ENCODE measurements at places on chromosomes 2 and 18.

GRCh38 chr2:32852856-32853255 lies 93.9 kb upstream of the LTBP1 start:
- DNase-seq = no peak

DNA sequence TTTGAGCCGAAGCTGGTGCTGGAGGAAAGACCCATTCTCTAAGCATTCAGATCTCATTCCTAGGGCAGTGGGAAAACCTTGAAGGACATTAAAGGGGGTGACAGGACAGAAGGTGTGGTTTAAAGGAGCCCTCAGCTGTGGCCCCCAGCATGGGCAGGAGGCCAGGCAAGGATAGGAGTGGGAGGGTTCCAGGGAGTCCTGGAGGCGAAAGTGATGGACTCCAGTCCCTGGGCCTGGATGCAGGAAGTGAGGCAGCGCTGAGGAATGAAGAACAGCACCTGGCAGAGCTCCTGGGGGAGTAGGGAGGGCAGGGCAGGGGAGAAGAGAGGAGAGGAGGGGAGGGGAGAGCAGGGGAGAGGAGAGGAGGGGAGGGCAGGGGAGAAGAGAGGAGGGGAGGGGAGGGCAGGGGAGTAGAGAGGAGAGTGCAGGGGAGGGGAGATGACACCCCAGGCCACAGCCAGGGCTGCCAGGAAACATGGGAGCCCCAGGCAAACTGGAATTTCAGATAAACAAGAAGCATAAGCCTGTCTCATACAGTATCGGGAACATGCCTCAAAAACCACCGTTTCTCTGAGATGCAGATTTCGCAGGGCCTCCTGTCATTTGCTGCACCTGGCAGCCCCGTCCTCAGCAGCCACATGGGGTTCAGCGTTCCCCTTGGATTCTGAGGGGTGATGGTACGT lies 5.7 kb downstream of the RAMP1 start:
- no peak for DNase-seq

GRCh38 chr2:85049236-85049635 lies 78.3 kb downstream of the KCMF1 start:
- no peak for DNase-seq

GRCh38 chr2:100137318-100137717 lies 5.1 kb downstream of the AFF3 start:
- DNase-seq = no peak

DNA sequence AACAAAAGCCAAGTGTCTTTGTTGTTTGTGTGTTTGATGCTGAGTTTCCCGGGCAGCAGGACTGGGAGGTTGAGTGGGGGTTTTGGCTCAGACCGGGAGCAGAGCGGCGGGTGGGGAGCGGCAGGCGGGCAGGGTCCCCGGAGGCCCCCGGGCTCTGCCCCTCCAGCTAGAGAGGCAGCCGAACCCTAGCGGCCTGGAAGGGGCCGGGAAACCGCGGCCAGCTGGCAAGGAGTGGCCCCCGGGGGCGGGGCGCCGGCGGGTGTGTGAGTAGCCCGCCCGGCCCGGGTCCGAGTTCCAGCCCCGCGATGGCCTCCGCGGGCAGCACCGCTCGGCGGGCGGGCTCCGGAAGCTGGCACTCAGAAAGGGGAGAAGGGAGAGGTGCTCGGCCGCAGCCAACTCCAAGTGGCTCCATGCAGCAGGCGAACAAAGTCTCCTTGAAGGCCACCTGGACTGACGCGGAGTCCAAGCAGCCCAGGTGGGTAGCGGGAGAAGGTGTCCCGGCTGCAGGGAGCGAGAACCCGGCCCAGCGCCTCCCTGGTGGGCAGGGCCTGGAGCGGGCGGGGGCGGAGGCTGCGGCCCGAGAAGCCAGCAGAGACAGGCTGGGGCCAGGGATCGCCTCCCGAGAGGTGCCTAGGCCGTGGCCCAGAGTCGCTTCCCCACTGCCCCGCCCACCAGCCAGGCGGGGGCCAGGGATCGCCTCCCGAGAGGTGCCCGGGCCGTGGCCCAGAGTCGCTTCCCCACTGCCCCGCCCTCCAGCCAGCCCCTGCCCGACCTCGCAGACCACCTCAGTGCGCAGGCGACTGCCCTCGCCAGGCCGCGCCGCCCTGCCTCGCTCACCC lies at the start of gene ANKRD53:
TSS of gene ANKRD53 (plus strand) at position 290 of the 839 bp plus-strand sequence. CDS start at position 306, 16 bp downstream.
- no peak for DNase-seq

GRCh38 chr2:121513597-121514333 lies 16.9 kb upstream of the RNU4ATAC start:
- no peak for DNase-seq

- DNase-seq = no peak
Measured at GRCh38 chr2:78115291-78115690, 593.1 kb upstream of the LRRTM4 start.

GRCh38 chr18:12255626-12256026 lies 1.5 kb downstream of the CIDEA start:
- no peak for DNase-seq

DNA sequence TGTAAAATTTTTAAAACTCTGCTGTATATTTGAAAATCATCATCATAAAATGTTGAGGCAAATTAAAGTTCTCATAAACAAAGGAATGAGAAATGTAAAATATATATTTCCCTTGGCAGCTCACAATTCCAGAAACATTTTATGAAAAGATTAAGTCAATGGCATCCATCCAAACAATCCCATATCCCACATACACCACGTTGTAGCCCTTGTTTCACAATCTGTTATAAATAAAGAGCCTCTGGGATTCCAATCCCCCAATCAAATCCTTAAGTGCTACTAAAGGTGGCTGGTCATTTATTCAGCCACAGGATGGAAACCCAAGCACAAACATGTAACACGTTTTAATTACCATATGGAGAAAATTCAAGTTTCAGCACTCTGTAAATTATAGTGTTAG lies 51.7 kb downstream of the GFPT1 start:
- DNase-seq = no peak

- no peak for DNase-seq
Measured at GRCh38 chr2:20232837-20233207, 7.9 kb upstream of the SDC1 start.

DNA sequence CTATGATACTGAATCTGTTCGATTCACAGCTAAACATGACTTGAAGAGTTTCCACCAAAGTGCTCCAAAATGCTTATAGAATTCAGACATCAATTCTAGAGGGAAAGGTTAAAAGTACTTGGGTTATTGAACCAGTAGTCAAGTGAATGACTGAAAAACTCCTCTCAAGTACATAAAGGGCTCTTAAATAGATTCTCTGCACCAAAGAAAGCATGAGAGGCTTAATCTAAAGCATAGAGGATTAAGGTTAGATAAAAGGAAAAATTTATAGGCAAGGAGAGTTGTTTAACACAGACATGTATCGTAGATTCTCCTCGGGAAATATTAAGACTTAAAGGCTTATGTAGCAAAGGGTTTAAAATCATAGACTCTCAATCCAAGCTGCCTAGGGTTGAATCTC lies 701.4 kb downstream of the ERBB4 start:
- no peak for DNase-seq

DNA sequence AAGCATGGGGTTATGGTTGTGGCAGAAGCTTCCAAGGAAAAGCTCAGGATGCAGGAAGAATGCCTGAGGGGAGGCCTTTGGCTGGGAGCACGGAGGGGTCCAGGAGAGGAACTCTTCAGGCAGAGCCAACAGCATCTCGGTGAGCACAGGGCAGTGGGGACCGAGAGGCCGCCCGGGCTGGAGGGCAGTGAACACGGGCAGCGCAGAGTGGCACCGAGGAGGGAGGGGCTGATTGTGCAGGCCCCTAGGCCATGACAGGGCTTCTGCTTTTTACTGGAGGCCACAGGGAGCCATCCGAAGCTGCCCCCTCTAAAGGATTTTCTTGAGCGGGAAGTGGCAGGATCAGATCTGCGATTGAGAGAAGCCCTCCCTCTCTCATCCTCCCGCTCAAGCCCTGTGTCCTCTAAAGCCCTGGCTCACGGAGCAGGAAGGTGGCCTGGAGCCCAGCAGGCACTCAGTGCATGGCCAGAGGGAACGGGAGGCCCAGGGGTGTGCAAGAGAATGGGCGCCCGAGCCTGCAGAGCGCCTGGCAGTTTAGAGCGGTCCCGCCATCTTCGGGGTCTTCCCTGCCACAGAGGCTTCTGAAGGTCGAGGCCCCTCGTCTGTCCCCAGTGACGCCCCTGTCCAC lies 110.0 kb upstream of the STON1 start:
- no peak for DNase-seq

- peak; percentile 8 for DNase-seq
Measured at GRCh38 chr18:46324087-46324955, 220.1 kb downstream of the HAUS1 start.

DNA sequence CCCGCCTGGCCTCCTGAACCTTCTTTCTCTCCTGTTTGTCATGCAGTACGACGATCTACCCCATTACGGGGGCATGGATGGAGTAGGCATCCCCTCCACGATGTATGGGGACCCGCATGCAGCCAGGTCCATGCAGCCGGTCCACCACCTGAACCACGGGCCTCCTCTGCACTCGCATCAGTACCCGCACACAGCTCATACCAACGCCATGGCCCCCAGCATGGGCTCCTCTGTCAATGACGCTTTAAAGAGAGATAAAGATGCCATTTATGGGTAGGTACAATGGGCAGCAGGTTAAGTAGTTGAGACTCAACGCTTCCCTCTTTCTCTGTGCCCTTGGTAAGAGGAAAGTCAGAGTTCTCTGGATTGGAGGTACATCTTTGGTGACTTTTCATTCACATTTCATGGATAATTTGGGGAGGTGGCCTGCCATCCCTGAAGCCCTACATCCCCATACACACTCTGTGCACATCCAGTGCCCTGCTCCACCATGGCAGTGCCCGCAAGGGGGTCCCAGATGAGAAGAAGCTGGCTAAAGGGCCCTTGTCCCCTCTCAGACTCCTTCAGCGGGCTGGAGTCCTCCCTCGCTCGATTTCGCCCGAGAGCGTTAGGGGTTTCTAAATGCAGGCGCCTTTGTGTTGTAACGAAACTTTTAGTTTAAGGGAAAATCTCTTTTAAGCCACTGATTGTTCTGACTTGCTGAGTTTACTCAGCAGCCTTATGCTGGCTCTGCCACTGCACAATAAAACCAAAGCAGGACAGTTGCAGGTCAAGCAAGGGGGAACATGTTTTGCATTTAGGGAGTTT lies 3.0 kb downstream of the MEIS1 start:
- no peak for DNase-seq

- DNase-seq = no peak
Measured at GRCh38 chr18:57929922-57930321, 114.1 kb upstream of the NEDD4L start.
